A549 treated with RU486 at 1 μM for 4 hours (cell line): ENCODE measurements at places on chromosomes 7 and 10. TPM values are rescaled to one million over a fixed set of nuclear protein-coding genes. Genes with fewer than 3 reads are reported as not detected.

The BLNK gene
- total RNA-seq: not detected in 5 replicates

The ADGRA1 gene
- total RNA-seq: 0.02 to 0.07 TPM in 2 of 5 replicates, not detected in the others

The TAS2R41 gene
- not detected in 5 replicates for total RNA-seq

The SPDYE5 gene
- total RNA-seq: not detected in 5 replicates

The ADCYAP1R1 gene
- total RNA-seq: 0.05 to 0.12 TPM (median 0.08 TPM) in 3 of 5 replicates, not detected in the others

The ZNF777 gene
- 16.2 to 22.7 TPM (median 21.9 TPM) in 5 replicates for total RNA-seq

The HABP2 gene
- 0.05 to 0.21 TPM (median 0.09 TPM) in 5 replicates for total RNA-seq

The TMUB1 gene
- total RNA-seq: 32.4 to 64.6 TPM (median 50.8 TPM) in 5 replicates
